CD4-positive, alpha-beta T cell treated with Interleukin-6 for 4 hours (primary cell): ENCODE measurements at places on chromosomes 7 and 10.

- DNase-seq = no peak
Observed at GRCh38 chr7:2732959-2733584, 45.1 kb downstream of the AMZ1 start.

- no peak for DNase-seq
Observed at GRCh38 chr7:1011297-1012003, 28.5 kb downstream of the CYP2W1 start.

- DNase-seq = no peak
Observed at GRCh38 chr7:102819151-102819550, 70.4 kb downstream of the FAM185A start.

GRCh38 chr10:103546401-103546800 lies 52.9 kb downstream of the NEURL1 start:
- no peak for DNase-seq
